ENCODE measurements at places on chromosomes 16 and 17.

DNA sequence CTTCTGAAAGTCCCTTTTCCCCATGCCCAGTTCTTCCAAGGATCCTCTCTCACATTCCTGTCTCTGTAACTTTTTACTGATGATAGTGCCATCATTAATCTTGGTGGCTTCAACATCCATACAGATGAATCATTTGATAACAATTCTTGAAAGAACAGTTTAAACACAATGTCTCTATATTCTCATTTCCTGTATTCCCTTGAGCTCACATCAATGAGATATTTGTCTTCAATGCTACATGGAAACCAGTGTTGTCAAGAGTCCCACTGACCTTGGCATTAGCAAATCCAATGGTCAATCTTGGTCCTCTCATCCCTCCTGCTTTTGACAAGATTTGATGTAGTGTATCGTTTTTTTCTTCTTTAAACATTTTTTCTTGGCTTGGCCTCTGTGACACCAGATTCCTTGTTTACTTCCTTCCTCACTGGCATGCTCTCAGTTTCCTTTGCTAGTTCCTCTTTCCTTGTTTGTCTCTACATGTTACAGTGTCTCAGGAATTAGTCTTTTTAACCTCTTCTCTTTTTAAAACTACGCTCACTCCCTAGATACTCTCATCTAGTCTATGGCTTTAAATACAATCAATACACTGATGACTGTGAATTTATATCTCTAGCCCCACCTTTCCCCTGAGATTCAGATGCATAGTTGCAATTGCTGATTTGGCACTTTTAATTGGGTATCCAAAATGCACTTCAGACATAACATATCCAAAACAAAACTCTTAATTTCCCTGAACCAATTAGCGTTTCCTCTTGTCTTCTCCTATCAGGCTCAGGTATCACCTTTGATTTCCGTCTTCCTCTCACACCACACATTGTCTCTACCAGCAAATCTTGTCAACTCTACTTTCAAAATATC, 134.0 kb downstream of the MYO1D start:
- DNase-seq: no peak

DNA sequence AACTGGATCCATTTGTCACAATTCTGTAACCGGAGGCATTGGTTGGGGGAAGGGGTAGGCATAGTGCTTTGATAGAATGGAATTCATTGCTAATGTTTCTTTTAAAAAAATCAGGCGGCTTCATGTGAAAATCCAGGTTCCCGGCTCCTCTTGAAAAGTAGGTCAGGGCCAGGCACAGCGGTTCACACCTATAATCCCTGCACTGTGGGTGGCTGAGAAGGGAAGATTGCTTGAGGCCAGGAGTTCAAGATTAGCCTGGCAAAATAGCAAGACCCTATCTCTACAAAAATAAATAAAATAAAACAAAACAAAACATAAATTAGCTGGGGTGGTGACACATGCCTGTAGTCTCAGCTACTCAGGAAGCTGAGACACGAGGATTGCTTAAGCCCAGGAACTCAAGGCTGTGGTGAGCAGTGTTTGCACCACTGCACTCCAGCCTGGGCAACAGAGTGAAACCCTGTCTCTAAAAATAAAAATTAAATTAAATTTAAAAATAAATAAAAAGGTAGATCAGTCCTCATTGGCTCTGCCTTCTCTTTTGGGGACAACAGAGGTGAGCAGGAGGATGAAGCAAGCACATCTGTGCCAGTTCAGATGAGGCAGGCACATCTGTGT, 466.5 kb downstream of the HS3ST4 start:
- no peak for DNase-seq

DNA sequence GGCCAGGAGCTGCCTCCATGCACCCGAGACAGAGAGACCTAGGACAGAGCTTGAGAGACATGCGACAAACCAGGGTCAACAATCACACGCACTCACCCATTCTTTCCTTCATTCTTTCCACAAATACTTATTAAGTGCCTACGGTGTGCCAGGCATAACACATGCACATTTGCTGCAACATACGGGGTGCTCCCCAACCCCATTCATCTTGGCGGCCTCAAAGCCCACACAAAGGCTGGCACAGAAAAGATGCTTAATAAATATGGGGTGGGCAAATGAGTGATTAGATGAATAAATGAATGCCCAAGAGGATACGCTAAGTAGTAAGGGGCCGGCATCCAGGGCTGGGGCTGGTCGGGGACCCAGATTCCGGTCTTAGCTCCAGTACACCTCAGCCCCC, 117.9 kb downstream of the ZNF423 start:
- DNase-seq: no peak

GRCh38 chr16:13587181-13587580, 332.8 kb upstream of the ERCC4 start:
- no peak for DNase-seq

- no peak for DNase-seq
Observed at GRCh38 chr16:4133897-4134372, 17.7 kb upstream of the ADCY9 start.

DNA sequence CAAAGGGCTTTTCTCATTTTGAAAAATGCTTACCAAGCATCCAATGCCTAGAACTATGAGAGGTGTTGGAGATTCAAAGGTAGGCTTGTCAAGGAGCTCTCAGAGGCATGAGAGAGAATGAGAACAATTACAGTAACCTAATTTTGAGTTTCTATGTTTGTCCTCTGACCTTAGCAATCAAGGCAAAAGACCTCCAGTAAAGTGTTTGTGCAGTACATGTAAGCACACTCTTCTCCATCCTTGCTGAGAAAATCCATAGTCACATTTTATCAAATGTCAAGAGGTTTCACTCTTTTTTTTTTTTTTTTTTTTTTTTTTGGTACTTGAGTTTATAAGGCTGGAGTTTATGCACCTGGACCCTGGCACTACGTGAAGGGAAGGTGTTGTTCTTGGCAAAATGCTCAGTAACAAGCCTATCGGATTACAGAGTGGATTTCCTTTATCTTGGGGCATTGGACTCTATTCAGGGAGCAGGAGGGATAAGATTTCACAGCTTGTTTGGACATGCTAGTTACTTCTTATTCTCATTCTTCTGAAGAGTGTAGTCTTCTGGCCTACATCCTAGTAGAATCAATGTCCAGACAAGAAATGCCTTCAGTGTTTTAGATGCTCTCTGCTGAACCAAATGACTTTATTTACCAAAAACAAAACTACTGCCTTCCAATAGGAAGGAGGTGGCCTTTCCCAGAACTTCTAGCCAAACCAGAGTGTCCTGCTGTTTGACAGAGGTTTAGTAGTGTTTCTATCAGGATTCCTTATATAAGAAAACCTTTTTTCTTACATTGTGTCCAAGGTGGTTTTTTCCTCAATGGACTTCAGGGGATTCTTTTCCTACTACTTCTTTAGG, 21.9 kb downstream of the KCNJ2 start:
- DNase-seq: peak; percentile 34

DNA sequence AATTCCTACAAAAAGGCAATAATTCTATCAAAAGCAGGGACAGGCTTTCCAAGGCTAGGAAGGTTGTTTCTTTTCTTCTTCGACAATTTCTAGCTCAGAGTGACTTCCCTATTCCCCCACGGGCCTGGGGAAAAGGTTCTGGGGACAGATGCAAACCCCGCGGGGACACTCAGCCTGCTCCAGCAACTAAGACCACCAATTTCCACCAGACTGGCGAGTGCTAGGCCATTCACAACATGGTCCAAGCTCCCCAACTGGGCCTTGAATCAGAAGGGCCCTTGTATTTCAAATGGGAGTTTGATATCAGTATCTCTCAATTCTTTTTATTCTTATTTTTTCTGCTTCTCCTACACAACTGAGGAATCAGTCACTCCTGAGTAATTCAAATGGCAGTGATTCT, 86.7 kb downstream of the USP31 start:
- DNase-seq: no peak

DNA sequence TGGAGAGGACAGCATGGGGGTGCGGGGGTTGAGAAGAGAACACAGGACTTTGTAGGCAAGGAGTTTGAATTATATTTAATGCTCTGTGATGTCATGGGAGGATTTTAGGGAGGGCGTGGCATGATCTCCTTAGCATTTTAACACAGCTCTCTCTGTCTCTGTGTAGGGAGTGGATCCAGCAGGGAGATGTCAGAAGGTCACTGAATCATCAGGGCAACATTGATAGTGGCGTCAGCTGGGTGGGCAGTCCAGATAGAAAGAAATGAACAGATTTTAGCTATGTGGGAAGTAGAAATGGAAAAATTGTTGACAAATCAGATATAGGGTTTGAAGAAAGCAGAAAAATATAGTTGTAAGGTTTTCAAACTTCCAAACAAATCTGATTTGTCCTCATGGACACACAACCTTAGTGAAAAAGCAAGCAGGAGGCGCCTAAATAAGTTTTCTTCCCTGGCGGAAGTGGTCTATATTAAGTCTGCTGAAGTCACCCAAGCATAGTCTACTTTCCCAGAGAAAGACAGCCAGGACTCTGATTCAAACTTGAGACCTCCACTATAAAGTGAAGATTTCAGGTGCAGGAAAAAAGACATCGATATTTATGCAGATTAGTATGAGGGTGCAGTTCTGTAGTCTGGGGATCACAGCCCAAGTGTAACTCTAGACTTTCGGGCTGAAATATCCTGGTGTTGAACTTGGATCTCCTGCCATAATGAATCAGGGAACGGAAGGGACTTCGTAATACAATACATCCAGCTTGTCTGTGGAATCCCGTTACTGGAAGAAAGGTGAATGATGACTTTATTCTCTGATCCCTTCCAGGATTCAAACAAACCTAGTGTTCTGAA, 10.1 kb upstream of the PCTP start:
- DNase-seq: no peak

GRCh38 chr17:79613195-79613772, 2.4 kb upstream of the RBFOX3 start:
- no peak for DNase-seq

- DNase-seq: no peak
Observed at GRCh38 chr17:48004983-48005382, 32.6 kb downstream of the COPZ2 start.

- no peak for DNase-seq
Observed at GRCh38 chr17:80283116-80283852, 22.6 kb downstream of the RNF213 start.

GRCh38 chr17:67514998-67515397, 137.9 kb downstream of the PITPNC1 start:
- DNase-seq: peak; percentile 49

GRCh38 chr16:11524098-11524760, 62.5 kb downstream of the LITAF start:
- DNase-seq: no peak

- no peak for DNase-seq
Observed at GRCh38 chr16:1341495-1342420, 8.3 kb downstream of the BAIAP3 start.

Measured in DMS153 (cell line).